ENCODE measurements at places on chromosomes 11 and 22. TPM values are rescaled to one million over a fixed set of nuclear protein-coding genes. Genes with fewer than 3 reads are reported as not detected.

DNA sequence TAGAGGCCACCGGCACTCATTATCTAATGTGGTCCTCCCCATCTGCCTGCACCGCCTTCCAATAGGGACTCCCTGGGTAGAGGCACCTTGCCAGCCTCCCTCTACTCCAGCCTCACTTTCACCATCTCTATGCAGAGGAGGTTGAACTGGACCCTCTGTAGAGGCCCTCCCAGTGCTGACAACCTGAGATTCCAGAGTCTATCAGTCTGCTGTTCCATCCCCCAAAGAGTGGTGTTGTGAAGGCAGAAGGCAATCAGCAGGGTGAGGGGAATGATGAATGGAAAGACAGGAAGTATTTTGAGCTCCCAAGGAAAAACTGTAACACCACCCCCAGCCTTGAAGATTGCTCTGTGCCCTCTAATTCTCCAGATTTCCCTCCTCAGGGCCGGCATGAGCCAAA is 77.9 kb downstream of the THAP12 start:
- no peaks in the 10 kb centered on the region for H3K4me1 ChIP-seq
- no peak overlapping the region for H3K4me3 ChIP-seq
- H3K36me3 ChIP-seq, result no peaks in the 10 kb centered on the region
- no peak overlapping the region for H3K27ac ChIP-seq

The RIBC2 gene
- 0.67 TPM for total RNA-seq

The MRGPRF gene
- total RNA-seq, result 11.2 TPM

The MYO7A gene
- 1.6 TPM for total RNA-seq

The THY1 gene
- total RNA-seq, result 6.3 TPM

The CABP4 gene
- total RNA-seq, result not detected

- no peaks in the 10 kb centered on the region for H3K36me3 ChIP-seq
- H3K27me3 ChIP-seq, result no peaks in the 10 kb centered on the region
- H3K4me1 ChIP-seq, result peaks cover 28% of the 10 kb centered on the region
- H3K27ac ChIP-seq, result peak overlapping the region; percentile 75
- no peak overlapping the region for H3K4me3 ChIP-seq
These were observed 9.2 kb upstream of the PRSS23 start for GRCh38 chr11:86790867-86791849.
